ENCODE measurements at places on chromosomes 5 and 9.

DNA sequence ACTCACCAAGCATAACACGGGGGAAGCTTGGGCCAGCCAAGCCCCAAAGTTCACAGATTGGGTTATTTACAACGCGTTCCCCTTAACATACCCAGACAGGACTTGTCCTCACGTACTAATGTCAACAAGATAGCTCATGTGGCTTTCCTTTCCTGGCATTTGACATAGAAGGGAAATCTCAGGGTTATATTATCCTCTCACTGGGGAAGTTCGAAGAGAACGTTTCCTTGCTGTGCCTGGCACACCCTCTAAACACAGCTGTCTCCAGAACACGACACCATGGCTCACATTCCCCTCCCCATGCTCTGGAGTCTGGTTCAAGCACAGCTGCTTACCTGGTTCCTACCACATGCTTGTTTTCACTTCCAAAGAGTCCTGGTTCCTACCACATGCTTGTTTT is 46.8 kb upstream of the OTULINL start:
- DNase-seq, result no peak

DNA sequence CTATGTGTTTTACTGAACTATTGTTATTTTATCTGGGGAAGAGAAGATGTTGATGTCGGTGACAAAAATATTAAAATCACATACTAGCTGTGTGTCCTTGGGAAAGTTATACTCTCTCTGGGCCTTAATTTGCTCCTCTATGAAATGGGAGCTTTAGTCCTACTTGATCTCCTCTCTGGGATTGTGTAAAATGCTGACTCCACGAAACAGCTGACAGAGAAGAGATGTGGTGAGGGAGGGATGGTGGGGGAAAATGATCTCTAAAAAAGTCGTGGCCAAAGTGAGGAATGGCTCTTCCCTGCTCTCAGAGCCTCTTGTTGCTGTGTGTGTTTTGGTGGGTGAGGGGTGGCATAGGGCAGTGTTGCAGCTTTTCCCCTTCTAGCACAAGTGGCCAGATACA is 173.7 kb downstream of the MELK start:
- no peak for DNase-seq

GRCh38 chr5:107274571-107274970 is 396.2 kb downstream of the EFNA5 start:
- DNase-seq, result no peak

DNA sequence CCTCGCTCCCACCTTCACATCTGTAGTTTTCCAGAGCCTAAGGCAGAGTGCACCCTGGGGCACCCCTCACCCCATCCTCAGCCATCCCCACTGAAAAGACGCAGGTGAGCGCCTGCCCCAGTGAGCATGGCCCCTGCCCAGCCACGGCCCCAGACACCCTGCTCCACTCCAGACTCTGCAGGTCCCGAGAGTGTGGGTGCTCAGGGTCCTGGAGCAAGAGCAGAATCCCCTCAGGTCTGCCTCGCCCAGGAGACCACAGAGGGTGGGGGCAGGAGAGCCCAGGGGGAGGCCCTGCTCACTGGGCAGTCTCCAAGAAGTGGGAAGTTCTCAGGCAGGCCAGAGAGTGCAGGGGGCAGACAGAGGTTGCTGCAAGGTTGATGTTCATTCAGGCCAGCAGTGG is 158.6 kb upstream of the PPP1R26 start:
- DNase-seq, result no peak

DNA sequence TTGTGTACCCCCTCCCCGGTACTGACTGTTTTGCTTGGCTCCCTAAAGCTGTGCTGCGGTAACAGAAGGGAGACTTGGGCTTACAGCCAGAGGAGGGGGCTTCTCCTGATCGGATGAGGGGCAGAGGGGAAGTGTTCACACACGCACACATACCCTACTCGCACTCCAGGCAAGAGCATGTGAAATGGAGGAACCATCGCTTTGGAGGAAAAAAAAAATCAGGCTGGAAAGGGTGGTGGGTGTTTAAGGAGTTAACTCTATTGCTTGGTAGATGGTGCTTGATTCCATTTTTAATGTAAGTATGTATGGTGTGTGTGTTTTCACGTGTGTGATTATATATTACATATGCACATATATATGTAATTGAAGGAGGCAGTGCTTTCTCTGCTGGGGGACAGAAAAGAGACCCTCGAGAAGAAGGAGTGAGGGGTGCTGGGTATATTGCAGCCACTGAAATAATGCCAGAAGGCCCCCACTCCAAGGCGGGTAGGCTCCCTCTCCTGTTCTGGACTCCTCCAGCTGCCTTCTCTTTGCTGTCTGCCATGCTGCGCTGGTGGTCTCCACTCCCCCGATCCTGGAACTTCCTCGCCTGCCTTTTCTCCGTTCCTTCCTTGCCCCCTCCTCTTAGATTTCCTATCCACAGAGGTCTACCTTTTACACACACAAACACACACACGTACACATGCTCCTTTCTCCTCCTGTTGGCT is 721 bp downstream of the GRIA1 start:
- DNase-seq, result no peak

DNA sequence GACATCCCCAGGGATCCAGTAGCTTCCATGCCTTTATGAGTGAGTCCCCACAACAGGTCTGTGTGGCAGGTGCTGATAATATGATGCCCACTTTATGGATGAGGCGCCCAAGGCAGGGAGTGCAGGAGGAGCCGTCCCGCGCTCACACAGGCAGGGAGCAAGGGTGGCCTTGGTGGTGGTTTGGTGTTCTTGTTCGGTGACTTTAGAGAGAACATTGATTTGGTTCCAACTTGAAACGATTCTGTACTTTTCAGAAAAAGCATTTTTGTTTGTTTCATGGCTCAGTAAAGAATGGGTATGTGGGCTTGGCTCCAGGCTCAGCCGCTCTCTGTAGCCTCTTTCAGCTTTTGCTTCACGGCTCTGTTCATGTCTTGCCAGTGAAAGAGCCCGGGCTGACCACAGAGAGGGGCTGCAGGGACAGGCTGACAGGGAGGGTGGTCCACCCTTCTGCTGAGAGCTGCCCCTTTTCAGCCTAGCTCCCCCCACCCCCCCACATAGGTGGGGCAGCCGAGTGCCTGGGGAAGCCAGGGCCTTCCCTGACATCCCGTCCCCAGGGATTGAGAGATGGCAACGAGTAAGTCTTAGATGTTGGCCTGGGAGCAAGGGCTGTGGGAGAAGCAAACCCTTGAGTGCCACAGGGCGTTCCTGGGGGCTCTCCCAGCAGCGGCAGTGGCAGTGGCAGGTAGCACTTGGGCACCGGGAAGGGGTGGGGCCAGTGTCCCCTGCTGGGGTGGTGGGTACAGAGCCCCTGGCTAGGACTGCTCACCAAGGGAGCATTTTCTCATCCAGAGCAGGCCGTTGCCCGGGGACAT is 28.0 kb downstream of the NCS1 start:
- no peak for DNase-seq

- DNase-seq, result peak; percentile 61
Observed at GRCh38 chr9:134403682-134404301, 77.5 kb downstream of the RXRA start.

DNA sequence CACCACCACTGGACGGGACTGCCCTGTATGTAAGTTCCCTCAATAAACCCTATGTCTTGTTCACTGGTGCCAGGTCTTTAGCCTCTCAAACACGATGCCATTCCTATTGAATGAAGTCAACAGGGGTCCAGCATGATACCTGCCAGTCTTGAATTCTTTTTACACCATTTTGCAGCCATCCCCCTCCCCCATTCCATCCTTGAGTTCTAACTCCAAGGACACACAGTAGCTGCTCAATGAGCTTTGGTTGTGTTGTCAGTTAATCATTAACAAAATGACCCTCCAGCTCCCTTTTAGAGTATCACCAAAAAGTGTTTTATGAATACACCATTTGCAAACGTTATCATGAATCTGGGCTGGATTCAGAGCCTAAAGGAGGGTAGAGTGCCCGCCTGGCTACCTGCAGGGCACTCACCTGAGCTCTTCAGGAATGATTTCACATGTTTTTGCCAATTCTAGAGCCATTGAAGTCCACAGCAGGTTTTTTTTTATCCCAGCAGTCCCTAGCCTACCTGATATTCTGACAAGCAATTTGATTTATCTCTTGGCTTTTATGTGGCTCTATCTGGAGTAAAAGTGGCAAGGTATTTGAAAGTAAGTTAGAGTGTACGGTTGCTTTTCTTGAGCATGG is 271.8 kb downstream of the SMARCA2 start:
- DNase-seq, result no peak

DNA sequence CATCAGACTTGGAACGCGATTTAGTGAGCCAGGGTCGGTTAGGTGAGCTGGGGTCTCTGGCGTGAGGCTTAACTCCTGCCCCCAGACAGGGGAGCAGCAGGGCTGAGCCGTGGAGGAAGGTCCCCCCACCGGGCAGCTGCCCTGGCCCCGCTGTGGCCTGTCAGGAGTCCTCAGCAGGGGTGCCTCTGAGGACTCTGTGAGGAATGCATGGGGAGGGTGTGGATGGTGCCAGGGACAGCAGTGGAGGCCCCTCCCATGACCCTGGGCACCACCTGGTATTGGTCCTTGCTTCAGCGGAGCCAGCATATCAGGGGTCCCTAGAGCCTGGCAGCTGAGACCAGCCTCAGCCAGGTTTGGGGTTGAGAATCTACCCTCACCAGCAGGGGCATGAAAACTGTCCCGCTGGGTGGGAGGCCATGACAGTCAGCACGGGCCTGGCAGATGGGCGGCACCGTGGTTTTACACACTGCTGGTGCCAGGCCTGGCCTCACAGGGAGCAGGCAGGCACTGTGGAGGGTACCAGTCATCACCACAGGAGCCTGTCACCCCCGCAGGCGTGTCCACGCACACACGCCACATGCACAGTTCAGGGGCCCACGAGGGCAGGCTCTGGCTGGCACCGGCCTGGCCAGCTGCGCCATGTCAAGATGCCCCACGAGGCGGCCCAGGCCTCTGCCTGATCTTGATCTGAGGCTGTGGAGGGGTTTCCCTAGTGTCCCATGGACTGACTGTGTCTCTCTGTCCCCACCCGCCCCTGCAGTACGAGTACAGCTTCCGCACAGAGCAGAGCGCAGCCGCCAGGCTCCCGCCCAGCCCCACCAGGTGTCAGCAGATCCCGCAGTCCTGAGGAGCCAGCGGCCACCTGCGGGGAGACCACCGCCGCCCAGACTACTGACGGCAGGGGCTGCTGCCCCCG is 111.1 kb upstream of the LMX1B start:
- DNase-seq, result no peak

- DNase-seq, result no peak
Observed at GRCh38 chr9:89969881-89970639, 365.2 kb downstream of the GADD45G start.

GRCh38 chr9:126056312-126057021 is 270.2 kb upstream of the MVB12B start:
- no peak for DNase-seq

- no peak for DNase-seq
Observed at GRCh38 chr5:150142959-150143349, 12.7 kb downstream of the PDGFRB start.
